Natural killer cell treated with Interleukin-12 subunit alpha and Interleukin-12 subunit beta and Interleukin-15 and Interleukin-18, amount 100 ng/mL, for 72 hours (primary cell): ENCODE measurements at places on chromosomes 13 and 19.

GRCh38 chr13:25335856-25336255 is 34.4 kb downstream of the NUP58 start:
- no peak for DNase-seq

DNA sequence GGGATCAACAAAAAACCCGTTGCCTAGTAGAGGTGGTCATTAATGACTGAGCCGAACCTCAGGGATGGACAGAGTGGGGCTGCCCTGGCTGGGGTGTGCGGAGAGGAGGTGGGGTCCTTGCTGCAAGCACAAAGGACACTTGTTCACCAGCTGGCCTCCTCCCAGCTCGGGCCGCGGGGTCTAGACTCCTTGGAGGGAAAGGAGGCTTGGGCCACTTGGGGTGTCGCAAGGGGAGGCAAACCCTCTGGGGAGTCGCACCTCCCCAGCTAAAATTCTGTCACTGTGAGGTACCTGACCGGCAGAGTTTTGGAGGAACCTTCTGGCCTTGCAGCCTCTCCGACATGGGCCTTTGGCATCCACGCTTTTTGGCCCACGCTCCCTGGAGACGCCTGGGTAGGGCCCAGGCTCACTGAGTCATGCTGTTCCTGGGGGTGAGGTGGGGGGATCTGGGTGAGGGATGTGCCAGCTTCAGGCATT is 8.2 kb downstream of the KLHL26 start:
- no peak for DNase-seq

- no peak for DNase-seq
Observed at GRCh38 chr13:95955255-95955654, 97.9 kb downstream of the UGGT2 start.

GRCh38 chr13:27472941-27473340 is 22.6 kb upstream of the MTIF3 start:
- no peak for DNase-seq

DNA sequence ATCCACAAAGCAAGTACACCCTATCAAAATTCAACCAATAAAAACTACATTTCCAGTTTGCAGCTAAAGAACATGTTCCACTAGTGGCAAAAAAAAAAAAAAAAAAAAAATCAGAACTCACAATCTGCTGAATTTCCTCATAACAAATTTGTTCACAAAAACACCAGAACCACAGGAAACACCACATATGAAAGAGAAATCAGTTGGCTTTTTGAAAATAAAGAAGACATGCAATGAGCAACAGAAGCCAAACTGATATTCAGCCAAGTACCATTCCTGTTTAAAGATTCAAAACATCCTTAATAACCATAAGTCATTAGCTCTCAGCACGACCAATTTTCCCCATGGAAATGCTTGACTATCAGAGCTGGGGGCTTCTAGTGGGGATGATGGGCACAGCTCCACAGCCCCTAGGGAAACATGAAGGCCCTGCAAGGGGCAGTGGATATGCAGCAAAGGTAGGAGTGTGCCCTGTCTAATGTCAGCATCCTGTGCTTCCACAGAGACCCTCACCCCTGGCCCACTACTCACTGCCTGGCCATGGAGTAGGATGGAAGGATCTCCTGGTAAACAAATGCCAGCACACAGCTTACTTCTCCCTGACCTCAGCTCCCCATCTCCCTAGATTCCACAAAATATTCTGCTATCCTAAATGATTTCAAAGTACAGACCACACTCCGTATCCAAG is 74.0 kb upstream of the DOCK9 start:
- DNase-seq, result no peak

- peak; percentile 92 for DNase-seq
Observed at GRCh38 chr19:3984908-3985642, at the start of gene EEF2. TSS of gene EEF2 (minus strand) at chr19:3985463. CDS start at chr19:3985380, 83 bp downstream.

- DNase-seq, result no peak
Observed at GRCh38 chr19:46466536-46467196, 4.7 kb downstream of the PNMA8A start.

- DNase-seq, result no peak
Observed at GRCh38 chr19:6062961-6063575, 47.2 kb downstream of the RFX2 start.

- no peak for DNase-seq
Observed at GRCh38 chr13:45349438-45349837, 8.5 kb upstream of the TPT1 start.

DNA sequence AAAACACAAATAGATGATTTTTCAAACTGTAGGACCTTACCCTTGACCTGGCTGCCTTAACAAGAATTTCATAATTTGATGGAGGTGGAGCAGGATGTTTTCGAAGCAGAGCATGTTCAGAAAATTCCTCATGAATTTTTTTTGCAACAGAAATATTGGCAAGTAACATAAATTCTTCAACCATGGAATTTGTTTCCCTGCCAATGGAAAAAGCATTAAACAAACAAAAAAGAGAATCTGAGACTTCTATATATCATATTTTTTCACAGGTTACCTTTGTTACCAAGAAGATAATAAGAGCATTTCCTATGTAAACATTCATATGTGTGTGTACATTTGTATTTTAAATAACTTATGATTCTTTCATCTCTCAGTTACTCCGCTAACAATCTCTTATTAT is 18.3 kb downstream of the DIS3 start:
- DNase-seq, result no peak

DNA sequence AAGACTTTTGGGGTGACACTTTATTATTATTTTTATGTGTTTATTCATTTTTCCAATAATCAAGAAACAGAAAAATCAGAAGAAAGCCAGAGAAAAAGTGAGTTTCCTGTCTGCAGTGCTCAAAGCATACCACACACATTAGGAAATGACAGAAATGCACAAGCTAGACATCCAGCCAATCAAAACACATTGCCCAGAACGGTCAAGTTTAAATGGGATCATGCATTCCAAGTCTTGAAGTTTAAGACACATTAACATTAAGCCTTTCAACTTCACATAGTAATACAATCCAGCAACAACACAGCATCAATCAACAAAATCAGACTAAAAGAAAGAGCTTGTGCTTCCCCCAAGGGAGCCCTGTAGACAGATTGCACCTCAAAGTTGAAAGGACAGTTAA is 28.7 kb upstream of the MEDAG start:
- DNase-seq, result no peak

- no peak for DNase-seq
Observed at GRCh38 chr13:27353166-27353583, 71.2 kb upstream of the GTF3A start.

DNA sequence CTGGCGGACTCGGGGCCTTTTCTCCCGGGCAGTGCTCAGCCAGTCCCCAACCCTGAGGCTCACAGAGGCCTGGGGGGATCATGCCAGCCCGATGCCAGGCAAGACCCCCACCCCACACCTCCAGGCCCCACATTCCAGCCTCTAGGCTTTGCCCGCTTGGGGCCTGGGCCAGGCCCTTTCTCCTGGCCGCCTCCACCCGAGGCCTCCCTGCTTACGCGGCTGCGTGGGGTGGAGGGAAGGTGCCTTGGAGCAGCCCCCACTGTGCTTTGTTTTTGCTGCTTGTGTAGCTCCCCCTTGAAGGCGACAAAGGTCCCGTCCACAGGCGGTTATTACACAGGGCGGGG is 38.4 kb downstream of the SMIM24 start:
- DNase-seq, result no peak

- DNase-seq, result no peak
Observed at GRCh38 chr13:36789061-36789460, 30.0 kb upstream of the RFXAP start.

DNA sequence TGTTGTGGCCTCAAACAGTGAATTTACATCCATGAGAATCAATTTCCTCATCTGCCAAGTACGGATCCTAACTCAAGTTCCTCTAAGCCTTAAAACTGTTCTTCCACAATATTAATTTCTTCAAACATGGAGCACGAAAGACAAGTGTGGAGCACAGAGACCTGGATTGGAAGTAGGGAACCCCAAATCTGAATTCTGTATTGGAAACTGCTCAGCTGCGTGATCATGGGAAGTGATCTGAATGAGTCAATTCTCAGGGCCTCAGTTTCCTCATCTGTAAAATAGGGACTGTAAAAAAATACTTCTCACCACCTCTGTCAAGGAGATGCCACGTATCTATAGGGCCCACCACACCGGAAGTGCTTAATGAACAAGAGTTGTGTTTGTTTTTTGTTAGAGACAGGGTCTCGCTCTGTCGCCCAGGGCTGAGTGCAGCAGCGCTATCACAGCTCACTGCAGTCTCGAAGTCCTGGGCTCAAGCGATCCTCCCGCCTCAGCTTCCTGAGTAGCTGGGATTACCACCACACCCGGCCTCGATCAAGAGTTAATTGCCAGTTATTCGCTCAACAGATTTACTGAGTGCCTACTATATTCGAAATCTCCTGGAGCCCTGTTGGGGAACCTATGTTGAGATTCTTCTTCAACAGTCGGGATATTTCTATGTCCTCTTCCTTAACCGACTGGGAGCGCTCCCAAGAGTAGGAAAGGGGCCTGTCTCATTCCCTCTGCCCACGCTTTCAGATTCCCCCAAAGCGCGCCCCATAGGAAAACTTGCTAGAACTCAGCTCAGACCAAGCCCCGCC is 1.6 kb downstream of the SERTAD3 start:
- no peak for DNase-seq

GRCh38 chr13:62251734-62252133 is 836.1 kb upstream of the PCDH20 start:
- DNase-seq, result no peak

GRCh38 chr19:17294051-17294891 is 9.0 kb downstream of the ABHD8 start:
- DNase-seq, result peak; percentile 63

GRCh38 chr19:34722353-34722752 is 11.7 kb upstream of the ZNF181 start:
- DNase-seq, result no peak

GRCh38 chr13:45374917-45375316 is 33.9 kb upstream of the TPT1 start:
- DNase-seq, result no peak

GRCh38 chr19:17555929-17556813 is 722 bp downstream of the COLGALT1 start:
- DNase-seq, result no peak
